ENCODE measurements at places on chromosomes 12 and 14. TPM values are rescaled to one million over a fixed set of nuclear protein-coding genes. Genes with fewer than 3 reads are reported as not detected.

DNA sequence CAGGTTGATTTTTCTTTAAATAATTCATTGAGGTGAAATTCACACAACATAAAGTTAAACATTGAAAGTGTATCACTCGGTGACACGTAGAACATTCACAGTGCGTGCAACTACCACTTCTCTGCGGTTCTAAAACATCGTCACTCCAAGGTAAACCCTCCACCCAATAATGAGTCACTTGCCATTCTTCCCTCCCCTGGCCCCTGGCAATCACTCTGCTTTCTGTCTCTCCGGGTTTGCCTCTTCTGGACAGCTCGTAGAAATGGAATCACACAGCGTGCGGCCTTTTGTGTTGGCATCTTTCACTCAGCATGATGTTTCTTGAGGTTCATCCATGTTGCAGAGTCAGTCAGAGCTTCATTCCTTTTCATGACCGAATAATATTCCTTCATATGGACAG lies 18.9 kb downstream of the FZD10 start:
- no peak overlapping the region for H3K27ac ChIP-seq
- no peak overlapping the region for H3K4me3 ChIP-seq
- peaks cover 7% of the 10 kb centered on the region for H3K27me3 ChIP-seq

DNA sequence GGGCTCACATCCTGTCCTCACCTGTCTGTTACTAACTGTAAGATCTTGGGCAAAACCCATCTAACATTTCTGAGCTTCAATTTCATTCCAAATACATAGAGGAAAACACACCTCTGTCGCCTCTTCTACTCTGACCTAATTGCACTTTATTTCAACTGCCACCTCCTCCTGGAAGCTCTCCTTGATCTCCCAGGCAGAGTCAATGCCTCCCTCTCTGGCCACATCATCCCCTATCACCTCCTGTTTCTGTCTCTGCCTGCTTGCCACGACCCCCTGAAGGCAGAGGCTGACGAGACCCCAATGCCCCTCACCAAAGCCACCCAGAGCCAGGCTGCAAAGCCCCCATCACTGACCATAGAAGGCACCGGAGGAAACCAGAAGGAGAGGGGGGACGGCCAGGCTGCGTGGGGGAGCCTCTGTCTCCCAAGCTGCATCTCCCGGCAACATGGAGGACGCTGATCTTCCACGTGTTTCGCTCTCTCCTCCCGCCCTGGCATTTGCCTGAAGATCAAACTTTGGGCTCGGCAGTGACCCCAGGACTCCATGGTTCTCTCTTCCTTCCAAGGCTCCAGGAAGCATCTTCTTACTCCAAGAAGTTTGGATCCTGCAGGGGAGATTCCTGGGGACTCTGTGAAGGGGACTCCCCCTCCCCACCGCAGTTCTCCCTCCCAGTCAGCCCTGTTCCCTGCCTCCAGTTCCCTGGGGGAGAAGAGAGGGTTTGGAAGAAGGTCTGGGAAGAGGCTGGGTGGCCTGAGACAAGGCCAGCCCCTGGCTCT lies 50.1 kb upstream of the BCL11B start:
- peaks cover 4% of the 10 kb centered on the region for H3K27me3 ChIP-seq
- H3K27ac ChIP-seq: no peak overlapping the region
- peaks cover 4% of the 10 kb centered on the region for H3K4me1 ChIP-seq
- H3K36me3 ChIP-seq: no peaks in the 10 kb centered on the region

- peaks cover 16% of the 10 kb centered on the region for H3K27me3 ChIP-seq
- H3K27ac ChIP-seq: no peak overlapping the region
- no peak for DNase-seq
- no peak overlapping the region for H3K4me3 ChIP-seq
- no peaks in the 10 kb centered on the region for H3K36me3 ChIP-seq
- no peaks in the 10 kb centered on the region for H3K4me1 ChIP-seq
These were observed 253.9 kb upstream of the SFSWAP start for GRCh38 chr12:131457028-131457310.

DNA sequence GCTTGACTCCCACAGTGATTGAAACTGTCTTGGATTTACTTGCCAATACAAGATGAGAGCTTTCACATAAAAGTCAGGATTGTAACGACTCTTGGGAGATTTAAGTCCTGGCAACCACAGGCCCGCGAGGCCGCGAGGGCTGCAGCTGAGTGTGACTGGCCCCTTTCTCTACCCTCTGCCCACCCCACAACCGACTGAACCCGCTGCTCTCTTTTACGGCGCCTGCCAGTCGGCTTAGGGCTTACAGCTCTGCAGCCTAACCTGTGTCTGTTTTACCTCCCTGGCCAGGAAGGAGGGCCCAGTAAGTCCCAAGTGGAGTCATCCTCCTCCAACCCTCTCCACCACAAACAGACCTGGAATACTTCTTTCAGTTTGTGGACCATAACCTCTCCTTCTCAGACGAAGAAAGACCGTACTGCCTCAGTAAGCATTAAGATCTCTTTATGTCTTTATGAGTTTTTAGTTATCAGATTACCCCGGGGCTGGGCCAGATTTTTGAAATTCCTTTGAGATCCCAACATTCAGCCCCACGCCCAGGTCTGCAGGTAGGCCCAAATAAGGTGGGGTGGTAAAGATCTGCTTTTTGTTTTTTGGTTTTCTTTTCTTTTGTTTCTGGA lies 12.6 kb upstream of the TIGAR start:
- H3K27ac ChIP-seq: peak overlapping the region; percentile 33
- peaks cover 2% of the 10 kb centered on the region for H3K4me1 ChIP-seq
- no peak overlapping the region for H3K4me3 ChIP-seq
- H3K36me3 ChIP-seq: peaks cover 31% of the 10 kb centered on the region
- H3K27me3 ChIP-seq: no peaks in the 10 kb centered on the region

- no peak overlapping the region for H3K27ac ChIP-seq
- DNase-seq: no peak
- no peaks in the 10 kb centered on the region for H3K36me3 ChIP-seq
- H3K4me1 ChIP-seq: no peaks in the 10 kb centered on the region
- peaks cover 15% of the 10 kb centered on the region for H3K27me3 ChIP-seq
These were observed 203.6 kb upstream of the DIO3 start for GRCh38 chr14:101357559-101358319.

DNA sequence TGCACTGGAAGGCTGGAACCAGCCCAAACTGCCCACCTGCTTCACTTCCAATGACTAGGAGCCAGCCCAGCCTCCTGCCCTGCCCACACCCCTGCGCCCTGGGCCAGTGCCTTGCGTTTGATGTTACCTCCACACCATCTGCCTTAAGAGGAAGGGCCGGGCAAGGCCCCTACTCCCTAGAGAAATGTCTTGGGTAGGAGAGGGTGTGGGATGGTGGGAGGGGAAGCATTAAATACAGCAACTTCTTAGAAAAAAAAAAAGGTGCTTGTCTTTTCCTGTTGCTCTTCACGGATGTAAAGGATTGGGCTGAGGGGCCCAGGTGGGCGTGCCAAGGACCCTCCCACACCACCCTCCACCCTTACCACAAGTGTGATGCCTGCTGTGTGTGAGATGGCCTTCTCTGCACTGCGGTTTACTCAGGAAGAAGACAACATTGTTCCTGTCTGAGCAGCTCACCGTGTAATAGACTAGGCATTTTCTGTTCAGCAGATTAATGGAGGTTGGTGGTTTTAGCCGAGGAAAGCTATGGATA lies 99.9 kb downstream of the NINJ2 start:
- H3K4me3 ChIP-seq: peak overlapping the region; percentile 43
- H3K36me3 ChIP-seq: no peaks in the 10 kb centered on the region
- H3K27ac ChIP-seq: peak overlapping the region; percentile 64
- DNase-seq: peak; percentile 71
- no peaks in the 10 kb centered on the region for H3K27me3 ChIP-seq

DNA sequence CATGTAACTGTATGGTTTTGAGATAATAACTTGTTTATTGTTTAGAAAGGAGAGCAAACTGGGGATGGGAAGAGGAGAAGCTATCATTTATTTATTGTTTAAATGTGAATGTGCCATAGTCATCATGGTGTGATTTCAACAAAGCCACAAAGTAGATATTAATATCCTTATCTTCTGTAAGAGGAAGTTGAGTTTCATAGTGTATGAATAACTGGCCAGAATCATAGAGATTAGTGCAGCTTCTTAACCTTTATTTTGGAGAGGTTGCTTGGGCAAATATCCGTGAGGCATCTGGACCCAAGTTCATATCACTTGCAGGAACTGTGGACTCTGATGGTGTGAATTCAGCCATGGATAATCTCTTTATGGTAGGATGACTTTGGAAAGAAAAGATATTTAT lies 26.8 kb upstream of the LYZ start:
- H3K27ac ChIP-seq: no peak overlapping the region
- no peak for DNase-seq
- H3K36me3 ChIP-seq: no peaks in the 10 kb centered on the region
- peaks cover 4% of the 10 kb centered on the region for H3K4me1 ChIP-seq
- H3K4me3 ChIP-seq: no peak overlapping the region
- no peaks in the 10 kb centered on the region for H3K27me3 ChIP-seq

The KCNMB4 gene
- 1.5 TPM for total RNA-seq

The SERPINA12 gene
- not detected for total RNA-seq

The B3GNT4 gene
- total RNA-seq: 3.6 TPM

The FAM181A gene
- total RNA-seq: not detected
